ENCODE measurements at places on chromosomes 13 and 19.
A peak's percentile ranks its signal among the peaks of the same experiment; 100 is the strongest.

DNA sequence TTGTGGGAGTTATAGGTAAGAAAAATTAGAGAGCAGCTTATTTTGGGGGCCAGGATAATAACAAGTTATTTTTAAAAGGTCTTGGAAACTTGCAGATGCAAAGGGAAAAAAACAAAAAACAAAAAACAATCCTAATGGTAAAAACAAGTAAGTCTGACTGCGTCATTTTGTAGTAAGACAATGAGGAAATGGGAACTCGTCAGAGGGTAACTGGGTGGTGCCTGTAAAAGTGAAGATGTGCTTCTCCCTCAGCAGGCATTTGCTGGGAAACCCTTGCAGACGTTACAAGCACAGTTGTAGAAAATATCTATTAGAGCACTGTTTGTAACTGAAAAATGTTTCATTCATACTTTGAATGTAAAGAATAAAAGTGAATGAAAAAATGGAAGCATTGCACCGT, 2.2 kb upstream of the TNFSF13B start:
- DNase-seq, result no peak

GRCh38 chr19:43812688-43813087, 10.4 kb upstream of the LYPD5 start:
- DNase-seq, result no peak

DNA sequence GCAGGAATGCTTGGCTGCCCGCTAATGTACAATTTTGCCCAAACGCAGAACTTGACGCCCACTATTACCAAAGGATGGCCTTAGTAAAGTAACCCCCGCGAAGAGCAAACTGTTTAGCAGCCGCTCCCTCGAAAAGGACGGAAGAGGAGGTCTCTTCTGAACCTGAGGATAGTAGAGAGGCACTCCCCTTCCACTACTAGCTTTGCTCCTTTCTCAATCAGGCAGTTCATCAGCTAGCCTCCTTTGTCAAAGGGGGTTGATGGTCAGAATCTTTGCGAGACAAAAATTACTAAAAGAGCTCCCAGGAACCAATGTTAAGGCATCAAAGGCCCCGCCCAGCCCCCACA, 534 bp downstream of the CAB39L start:
- peak; percentile 42 for DNase-seq

- DNase-seq, result no peak
These were observed 19.1 kb upstream of the CCNP start for GRCh38 chr19:40245506-40246128.

- DNase-seq, result no peak
These were observed 3.0 kb downstream of the PAK4 start for GRCh38 chr19:39128516-39129079.

GRCh38 chr13:38440666-38441065, 91.0 kb downstream of the UFM1 start:
- no peak for DNase-seq

- DNase-seq, result no peak
These were observed 213.6 kb downstream of the FOXO1 start for GRCh38 chr13:40452741-40453334.

DNA sequence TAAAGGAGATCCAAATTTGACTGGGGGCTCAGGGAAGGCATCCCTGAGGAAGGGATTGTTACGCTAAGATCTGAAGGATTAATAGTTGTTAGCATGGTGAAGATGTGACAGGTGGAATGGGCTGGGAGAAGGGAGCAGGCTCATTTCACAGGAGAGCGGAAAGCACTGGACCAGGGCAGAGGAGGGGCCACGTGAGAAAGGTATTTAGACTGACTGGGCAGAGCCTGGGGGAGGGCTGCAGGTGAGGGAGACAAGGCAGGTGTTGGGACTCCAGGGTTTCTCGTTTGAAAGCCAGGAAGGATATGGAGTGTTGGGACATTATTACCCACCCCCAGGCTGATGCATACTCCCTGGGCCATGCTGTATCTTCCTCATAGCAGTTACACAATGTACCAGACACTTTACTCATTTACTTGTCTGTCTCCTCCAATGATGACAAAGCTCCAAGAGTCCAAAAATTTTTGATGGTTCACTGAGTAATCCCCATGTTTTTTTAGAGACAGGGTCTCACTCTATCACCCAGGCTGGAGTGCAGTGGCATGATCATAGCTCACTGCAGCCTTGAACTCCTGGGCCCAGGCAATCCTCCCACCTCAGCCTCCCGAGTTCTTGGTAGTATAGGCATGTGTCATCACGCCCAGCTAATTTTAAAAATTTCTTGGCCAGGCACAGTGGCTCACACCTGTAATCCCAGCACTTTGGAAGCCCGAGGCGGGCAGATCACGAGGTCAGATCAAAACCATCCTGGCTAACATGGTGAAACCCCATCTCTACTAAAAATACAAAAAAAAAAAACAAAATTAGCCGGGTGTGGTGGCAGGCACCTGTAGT, 2.3 kb downstream of the TRAPPC6A start:
- DNase-seq, result peak; percentile 26

GRCh38 chr13:25727810-25728209, 324.0 kb downstream of the SHISA2 start:
- no peak for DNase-seq

GRCh38 chr13:24124789-24125476, 35.6 kb upstream of the SPATA13 start:
- DNase-seq, result no peak

DNA sequence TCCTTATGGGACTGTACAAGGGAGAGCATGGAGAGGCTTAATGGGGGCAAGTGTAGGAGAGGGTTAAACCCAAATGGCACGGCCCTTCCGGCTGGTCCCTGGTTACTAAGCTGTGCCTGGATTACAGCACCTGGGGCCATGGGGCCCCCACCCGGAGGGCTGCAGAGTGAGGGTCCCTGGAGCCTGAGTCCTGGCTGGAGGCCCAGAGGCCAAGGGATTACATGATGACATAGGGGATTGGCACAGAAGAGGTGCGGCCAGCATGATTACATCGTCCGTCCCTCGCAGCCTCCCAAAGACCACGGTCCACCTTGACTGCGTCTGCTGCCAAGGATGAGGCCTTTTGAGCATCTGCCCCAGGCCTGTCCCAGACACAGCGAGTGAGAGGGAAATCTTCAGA, 149.4 kb downstream of the URI1 start:
- DNase-seq, result no peak

DNA sequence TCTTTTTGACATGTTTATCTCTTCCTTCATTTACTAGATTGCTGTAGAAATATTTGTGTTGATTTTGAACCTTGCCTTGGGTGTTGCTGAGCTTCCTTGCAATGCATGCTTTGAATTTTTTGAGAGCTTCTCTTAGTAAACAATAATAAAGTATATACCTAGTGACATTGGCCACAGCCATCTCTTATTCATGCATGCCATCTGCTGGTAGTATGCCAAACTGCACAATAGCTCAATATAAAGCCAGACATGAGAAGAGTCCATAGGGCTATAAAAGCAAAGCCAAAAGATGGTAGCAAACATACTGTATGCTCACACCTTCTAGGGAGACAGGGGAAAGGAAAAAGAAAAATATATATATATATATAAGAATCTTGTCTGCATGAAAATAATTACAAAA, 18.9 kb upstream of the ZSCAN5A start:
- DNase-seq, result peak; percentile 59

DNA sequence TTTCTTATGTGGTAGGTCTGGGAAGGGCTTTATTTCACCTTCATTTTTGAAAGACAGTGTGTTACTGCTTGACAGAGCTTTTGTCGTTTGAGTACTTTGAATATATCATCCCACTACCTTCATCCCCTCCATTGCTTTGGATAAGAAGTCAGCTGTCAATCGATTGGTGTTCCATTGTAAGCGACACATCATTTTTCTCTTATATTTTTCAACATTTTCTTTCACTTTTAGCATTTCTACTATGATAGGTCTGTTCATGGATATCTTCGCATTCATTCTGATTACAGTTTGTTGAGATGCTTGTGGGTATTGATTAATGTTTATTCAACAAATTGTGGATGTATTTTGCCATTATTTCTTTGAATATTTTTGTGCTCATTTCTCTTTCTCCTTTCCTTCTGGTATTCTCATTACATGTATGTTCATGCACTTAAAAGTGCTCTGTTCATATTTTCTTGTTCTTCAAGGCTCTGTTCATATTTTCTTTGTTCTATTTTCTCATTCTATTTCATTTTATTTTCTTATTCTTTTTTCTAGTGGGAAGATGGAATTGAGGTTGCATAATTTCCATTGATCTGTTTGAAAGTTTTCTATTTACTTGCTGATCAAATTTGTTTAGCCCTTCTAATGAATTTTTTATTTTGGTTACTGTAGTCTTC, 29.2 kb downstream of the ZNF546 start:
- no peak for DNase-seq

- no peak for DNase-seq
These were observed 819.5 kb downstream of the DIAPH3 start for GRCh38 chr13:59343993-59344822.

- no peak for DNase-seq
These were observed 22.0 kb downstream of the SLC5A5 start for GRCh38 chr19:17893766-17894165.

DNA sequence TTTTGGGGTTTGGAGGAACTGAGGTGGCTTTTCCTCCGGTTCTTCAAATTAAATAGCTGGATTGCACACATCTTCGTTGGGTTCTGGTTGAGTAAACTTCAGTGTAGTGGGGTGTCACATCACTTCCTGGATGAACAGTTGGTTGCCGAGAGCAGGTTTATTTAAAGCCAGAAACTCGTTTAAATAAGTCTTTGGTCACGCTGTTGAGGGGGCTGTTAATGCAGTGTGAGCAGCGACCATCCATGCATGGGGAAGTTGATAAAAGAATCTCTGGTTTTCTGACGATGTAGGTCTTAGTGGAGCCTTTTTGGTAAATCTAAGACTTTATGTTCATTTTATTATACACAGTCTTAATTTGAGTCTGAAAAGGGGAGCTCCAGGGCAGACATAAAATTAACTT, 351.2 kb upstream of the ARGLU1 start:
- peak; percentile 9 for DNase-seq

DNA sequence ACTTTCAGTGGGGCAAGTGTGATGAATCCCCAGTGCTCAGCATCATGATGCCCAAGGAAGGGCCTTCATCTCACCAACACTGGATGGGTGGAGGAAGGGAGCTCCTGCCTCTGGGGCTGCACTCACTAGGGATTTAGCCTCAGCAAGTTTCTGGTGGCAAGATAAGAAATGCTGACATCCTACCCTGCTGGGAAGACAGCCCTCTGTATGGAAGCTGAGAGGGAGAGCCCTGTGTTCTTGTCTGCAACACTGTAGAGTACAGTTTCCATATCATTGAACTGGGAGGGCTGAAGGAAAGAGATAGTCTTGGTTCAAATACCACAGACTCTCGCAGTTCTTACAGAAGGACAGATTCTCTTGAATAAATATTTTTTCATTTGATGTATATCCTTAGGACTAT, 7.3 kb upstream of the ZNF460 start:
- DNase-seq, result no peak

- no peak for DNase-seq
These were observed 7.8 kb upstream of the KLK14 start for GRCh38 chr19:51090471-51090870.

DNA sequence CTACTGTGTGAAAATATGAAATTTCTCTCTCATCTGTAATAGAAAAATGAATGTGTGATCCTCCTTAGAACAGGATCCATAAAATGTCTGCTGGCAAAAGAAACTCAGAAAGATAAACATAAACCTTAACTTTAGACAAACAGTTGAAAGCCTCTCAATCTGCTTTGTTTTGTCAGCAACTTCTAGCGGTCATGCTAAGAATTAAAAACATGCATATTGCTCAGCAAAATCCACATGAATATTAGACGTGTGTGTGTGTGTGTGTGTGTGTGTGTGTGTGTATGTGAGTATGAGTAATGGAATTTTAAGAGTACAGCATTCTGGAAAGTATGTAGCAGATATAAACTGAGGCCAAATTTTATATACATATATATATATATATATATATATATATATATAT, 1779.2 kb upstream of the MIR17HG start:
- peak; percentile 37 for DNase-seq

DNA sequence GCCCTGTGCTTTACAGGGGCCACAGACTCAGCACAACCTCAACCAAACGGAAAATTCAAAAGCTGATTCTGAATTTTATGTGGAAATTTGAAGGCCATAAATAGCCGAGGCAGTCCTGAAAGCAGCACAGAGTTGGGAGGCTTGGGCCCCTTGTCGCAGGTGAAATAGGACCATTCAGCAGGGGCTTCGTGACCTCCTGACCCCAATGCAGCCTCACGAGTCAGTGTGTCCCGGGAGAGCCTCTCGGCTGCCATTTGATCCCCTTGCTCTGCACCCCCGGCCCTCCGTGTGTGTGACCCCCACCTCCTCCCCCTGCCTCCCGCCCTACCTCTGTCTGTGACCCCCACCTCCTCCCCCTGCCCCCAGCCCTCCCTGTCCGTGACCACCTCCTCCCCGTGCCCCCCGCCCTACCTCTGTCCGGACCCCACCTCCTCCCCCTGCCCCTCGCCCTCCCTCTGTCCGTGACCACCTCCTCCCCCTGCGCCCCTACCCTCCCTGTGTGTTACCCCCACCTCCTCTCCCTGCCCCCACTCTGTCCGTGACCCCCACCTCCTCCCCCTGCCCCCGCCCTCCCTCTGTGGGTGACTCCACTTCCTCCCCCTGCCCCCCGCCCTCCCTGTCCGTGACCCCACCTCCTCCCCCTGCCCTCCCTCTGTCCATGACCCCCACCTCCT, 41.7 kb upstream of the TFDP1 start:
- DNase-seq, result no peak

- DNase-seq, result no peak
These were observed 22.2 kb downstream of the SOHLH2 start for GRCh38 chr13:36192166-36192565.

DNA sequence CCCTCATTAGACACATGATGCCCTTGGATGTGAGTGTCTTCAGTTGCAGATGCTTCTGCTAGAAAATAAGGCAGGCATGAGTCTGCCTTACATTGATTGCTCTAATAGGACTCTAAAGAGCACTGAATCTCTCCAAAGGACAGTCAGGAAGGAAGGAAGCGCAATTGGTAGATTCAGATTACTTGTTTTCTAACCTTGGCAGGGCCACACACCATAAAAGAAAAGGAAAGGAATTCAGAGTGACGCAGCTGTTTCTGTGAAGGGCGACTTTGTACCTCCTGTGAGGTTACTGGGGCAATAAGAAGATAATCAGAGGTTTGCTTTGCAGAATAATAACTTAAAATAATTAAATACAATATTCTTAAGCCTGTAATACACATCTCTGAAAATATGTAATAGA, 48.0 kb downstream of the FRY start:
- no peak for DNase-seq

Data from iris pigment epithelial cell (primary cell).